ENCODE measurements at places on chromosomes 13 and 19.

- no peak for DNase-seq
Measured at GRCh38 chr13:50334944-50335343, 319.7 kb downstream of the KCNRG start.

DNA sequence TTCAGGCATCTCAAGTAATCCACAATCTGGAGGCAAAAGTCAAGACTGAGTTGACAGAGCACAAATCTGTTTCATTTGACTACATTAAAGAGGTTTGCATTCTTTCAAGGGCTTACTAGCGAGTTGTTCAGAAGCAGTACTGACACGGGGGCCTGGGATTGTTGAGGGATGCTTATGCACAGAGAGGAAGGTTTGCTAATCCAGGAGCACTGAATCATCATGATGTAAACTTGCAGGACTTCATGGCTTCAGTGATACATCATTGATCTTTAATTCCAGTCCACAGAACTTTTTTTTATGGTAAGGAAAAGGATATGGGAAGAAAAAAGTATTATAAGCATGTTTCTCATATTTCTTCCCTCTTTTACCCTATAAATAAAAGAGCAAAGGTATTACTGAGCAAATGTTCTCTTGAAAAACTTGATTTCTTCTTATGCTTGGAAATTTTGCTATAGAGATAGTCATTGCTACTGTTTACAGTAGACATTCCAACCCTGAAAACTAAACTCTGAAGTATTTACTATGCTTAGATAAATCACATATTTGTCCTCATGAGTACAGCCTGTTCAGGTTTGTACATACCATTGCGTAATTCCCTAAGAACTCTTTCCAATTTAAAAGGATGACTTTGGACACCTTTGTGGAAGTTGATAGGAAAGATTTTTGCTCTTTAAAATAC lies 65.8 kb upstream of the KPNA3 start:
- DNase-seq: no peak

GRCh38 chr19:18344582-18344950 lies 4.2 kb downstream of the PGPEP1 start:
- DNase-seq: no peak

DNA sequence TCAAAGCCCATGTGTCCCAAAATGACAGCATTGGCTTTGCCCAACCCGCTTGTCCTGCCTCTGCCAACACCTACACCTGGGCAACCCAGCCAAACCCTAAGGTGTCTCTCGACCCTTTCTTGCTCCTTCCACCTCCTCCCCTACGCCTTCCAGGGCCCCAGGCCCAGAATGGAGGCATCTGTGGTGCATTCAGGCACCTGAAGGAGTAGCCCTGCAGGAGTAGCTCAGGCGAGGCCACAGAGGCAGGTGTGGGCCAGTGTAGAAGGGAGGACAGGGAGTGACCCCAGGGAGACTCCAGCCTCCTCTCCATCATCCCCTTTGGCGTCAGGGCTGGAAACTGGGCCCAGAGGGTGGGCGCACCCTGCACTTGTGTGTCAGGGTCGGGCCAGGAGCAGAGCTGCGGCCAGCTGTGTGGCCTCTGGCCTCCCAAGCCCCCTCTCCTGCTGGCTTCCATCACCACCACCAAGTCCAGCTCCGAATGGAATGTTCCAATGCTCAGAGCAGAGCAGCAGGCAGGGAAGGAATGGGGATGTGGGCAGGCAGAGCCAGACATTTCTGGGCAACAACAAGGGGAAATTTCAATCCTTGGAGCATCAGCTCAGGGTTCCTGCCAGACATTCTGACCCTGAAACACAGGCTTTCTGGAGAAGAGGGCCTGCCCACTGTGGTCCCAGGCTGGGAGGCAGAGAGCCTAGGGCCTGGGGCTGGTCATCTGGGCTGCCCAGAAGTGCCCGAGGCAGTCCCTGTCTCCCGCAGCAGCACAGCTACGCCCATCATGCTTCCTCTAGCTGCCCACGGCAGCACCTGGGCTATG lies 16.4 kb downstream of the PLEKHF1 start:
- no peak for DNase-seq

DNA sequence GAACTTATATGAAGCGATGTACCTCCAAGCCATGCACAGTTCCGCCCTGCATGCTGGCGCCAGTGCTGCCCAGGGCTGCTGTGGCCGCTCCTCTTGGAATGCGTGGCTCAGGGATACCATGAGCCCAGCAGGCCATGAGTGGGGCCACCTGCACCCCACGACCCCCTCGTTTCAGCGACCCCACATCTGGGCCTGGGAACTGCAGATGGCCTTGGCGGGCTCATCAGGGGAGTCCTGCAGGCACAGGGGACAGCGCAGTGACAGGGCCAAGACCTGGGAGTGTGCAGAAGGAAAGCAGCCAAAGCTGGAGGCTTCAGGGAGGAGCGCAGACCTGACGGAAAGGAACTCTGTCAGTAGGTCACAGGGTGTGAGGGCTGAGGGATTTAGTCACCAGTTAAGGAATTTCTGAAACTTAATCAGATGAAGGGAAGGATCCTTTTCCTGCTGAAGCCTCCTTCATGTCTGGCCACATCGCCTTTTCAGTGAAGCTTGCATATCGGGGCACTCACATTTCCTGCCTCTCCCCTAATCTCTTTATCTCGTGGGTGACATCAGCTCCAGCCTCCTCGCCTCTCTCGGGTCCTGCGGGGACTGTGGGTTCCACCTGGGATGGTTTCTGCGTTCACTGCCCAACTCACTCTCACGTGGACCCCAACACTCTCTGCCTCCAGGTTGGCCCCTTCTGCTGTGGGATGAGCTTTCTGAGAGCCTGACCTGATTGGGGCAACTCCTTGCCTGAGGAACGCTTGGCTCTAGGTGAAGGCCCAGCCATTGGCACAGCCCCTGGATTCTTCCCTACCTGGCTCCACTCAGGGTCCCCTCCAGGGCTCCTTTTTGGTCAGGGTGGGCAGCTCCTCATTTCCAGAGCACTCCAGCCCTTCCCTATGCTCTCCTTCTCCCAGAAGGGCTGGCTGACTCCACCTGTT lies 123.5 kb downstream of the CRYL1 start:
- peak; percentile 17 for DNase-seq

- no peak for DNase-seq
Measured at GRCh38 chr13:43200736-43201135, 177.3 kb downstream of the DNAJC15 start.

All from thymus (tissue), 14 donors.